ENCODE measurements at places on chromosomes 13 and 19.

- no peak for DNase-seq
Measured at GRCh38 chr13:87128036-87128435, 543.1 kb upstream of the SLITRK5 start.

DNA sequence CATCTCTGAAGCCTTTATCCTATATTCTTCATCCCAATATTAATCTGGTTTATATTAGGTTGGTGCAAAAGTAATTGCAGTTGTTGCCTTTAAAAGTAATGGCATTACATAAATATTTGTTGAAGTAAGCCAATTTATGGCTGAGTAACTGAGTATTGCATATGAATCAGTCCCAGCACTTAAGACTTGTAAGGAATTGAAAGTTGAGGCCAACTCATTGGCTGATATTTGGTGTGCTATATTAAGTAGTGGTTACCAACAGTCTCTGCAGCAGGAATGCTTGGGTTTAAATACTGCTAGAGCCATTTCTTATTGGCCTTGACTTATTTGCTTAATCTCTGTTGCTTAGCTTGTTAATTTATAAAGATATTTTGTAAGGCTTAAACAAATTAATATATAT, 460.7 kb downstream of the GPC6 start:
- no peak for DNase-seq

GRCh38 chr13:50222569-50223332, 207.5 kb downstream of the KCNRG start:
- DNase-seq = no peak

GRCh38 chr19:32396046-32396652, 9.4 kb upstream of the DPY19L3 start:
- DNase-seq = no peak

- DNase-seq = no peak
Measured at GRCh38 chr19:48836089-48837017, at the start of gene HSD17B14. Gene HSD17B14 (minus strand): TSS chr19:48836491. CDS start chr19:48836411, 80 bp downstream.

DNA sequence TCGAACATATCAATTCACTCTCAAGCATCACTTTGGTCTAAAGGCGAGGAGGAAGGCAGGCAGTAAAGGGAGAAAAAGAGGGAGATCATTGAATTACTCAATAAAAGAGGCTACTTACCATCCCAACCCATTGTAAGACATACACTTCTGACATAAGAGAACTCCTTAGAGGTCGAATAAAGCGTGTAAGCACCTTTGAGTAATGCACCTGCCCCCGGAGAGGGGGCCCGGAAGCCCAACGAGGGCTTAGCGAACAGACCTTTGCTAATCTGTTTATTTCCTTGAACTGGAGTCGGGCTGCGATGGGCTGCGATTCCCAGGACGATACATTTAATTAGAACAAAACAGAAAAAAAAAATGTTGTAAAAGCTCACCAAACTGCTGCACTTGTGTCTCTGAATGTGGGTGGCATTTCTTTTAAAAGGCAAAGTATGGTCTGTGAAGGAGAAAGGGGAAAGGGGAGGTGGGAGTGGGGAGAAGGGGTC, 3.0 kb downstream of the ZC3H4 start:
- DNase-seq = no peak

DNA sequence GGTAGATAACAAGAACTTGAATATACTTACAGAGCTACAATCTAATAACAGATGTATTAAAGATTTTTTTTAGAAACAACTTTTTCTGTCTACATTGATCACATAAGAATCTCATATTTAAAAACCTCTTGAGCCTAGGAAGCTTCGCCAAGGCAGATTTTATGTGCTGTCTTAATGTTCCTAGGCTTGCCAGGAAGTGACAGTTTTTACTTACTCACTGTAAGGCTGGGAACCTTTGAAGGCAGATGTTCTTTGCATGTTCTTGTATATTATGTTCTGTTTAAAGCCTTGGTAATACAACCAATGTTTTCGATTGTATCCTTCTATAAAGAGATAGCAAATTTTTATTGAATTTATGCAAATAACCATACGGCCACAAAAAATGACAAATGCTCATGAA, 492.7 kb downstream of the GPC5 start:
- no peak for DNase-seq

- DNase-seq = no peak
Measured at GRCh38 chr13:32408296-32409000, 19.5 kb downstream of the N4BP2L1 start.

DNA sequence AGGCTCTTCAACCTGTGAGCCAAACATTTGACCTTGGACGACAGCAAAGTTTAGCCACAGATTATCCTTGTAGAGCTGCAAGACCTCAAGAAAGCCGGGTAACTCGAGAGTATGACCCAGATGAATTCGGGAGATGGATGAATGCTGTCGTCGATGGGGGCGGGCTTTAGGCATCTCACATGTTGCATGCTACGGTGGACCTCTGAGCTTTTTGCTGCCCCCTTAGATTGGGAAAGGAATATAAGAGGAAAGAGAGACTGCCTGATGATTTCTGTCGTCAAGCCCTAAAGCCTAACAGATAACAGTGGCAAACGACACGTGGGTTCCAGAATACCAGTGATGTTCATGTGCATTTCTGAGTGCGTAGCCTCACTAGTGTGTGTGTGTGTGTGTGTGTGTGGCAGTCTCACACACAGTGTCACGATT, 730 bp upstream of the ABCC4 start:
- DNase-seq = no peak

- DNase-seq = no peak
Measured at GRCh38 chr13:44133626-44134025, 240.0 kb upstream of the SERP2 start.

DNA sequence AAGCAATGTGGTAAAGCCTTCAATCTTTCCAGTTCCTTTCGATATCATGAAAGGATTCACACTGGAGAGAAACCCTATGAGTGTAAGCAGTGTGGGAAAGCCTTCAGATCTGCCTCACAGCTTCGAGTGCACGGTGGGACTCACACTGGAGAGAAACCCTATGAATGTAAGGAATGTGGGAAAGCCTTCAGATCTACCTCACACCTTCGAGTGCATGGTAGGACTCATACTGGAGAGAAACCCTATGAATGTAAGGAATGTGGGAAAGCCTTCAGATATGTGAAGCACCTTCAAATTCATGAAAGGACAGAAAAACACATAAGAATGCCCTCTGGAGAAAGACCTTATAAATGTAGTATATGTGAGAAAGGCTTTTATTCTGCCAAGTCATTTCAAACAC, 15.6 kb upstream of the ZNF763 start:
- DNase-seq = no peak

- DNase-seq = no peak
Measured at GRCh38 chr19:57935731-57936130, 529 bp upstream of the ZNF418 start.

DNA sequence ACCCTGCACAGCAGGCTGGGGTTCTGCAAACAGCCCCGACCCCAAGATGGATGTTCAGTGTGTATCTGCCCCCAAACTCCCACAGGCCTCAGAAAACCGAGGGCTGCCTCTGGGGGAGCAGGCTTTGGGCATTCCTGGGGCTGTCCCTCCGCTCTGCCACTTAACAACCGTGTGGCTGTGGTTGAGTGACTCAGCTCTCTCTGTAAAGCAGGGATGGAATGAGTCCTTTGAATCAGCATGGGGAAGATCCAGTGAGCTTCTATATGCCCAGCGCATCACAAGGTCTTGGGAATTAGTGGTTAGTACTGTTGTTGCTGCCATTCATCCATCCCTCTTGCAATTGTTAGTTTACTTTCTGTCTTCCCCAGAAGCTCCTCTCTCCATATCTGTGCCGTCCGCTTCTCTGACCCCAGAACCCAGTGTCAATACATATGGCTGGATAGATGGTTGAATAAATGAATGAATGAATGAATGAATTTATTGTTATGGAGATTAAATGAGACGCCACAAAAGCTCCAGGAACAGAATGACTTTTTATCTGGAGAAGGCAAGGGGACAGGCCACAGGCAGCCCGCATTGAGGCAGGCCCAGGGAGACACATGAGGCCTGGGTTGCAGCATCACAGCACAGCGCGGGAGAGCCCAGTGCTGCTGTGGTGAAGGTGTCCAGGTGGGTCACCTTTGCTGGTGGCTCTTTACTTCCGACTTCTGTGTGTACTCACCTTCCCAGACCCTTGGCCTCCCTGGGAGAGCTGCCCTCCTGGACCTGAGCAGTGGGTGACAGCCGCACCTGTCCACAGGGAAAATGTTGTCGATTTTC, 89.2 kb downstream of the RGCC start:
- DNase-seq = no peak

DNA sequence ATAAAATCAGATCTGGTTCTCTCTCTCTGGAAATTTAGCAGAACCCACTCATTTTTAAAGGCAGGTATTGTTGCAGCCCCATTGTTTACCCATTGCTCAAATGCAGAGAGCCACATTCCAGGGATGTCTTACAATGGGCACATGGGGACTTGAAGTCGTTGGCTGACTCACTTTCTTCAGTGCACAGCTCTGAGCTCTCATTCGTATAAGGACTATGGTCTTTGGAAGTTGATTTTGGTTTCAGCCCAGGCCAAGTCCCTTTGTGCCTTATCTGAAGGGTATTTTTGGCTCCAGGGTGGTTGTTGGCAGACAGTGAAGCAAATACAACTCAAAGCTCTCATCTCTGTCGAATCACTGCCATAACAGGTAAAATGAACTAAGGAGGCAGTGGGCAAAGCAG, 47.3 kb upstream of the CLDN10 start:
- DNase-seq = peak; percentile 13

DNA sequence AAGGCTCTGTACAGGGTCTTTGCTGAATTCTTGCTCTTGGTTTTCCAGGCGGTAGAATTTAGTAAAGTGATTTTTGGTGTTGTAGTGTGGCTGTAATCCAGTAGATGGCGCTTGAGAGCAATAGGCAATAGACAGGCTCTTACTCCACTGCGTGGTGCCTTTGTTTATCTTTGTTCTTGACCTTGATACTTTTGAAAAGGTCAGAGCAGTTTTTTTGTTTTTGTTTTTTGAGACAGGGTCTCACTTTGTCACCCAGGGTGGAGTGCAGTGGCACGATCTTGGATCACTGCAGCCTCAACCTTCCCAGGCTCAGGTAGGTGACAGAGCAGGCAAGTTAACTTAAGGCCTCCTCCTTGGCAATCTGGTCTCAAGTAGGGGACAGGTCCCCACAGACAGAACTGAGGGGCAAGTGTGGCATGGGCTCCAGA, 12.2 kb upstream of the LILRA5 start:
- peak; percentile 60 for DNase-seq

DNA sequence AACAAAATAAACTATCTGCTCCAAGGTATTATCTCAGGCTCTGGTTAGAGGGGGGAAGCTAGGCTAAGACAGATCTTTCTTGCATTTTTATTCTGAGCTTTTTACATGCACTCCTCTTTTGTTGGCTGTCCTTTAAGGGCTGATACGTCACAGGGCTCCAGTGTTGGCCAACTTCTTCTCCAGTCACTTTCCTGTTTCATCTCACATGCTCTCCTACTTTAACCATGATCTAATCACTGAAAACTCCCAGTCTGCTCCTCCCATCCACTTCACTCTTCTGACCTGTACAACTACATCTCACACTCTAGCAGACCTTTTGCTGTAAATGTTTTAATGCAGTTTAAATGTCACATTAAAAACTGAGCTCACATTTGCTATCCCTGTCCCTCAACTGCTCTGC, 510.0 kb upstream of the KLF12 start:
- DNase-seq = no peak

DNA sequence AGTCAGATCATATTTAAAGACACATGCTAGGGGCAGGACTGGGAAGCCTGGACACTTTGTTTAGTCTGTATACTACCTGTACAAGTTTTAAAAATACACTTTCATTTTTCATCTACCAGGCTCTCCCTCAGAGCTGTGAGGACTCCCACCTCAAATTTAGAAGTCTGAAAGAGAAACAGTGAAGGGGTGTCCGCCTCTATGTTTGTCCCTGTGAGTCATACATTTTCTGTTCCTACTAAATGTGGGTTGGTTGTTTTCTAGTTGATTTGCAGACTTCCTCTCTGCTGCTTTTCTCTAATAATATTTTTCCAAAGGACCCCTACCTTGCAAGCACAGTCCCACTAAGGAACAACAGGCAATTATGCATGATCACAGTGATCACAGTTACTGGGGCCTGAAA, 110.5 kb downstream of the ENOX1 start:
- DNase-seq = no peak

All from HAP-1 (cell line).